ENCODE measurements at places on chromosomes 5 and 9.
A peak's percentile ranks its signal among the peaks of the same experiment; 100 is the strongest.

- DNase-seq, result no peak
Observed at GRCh38 chr5:23223846-23224245, 283.6 kb upstream of the PRDM9 start.

DNA sequence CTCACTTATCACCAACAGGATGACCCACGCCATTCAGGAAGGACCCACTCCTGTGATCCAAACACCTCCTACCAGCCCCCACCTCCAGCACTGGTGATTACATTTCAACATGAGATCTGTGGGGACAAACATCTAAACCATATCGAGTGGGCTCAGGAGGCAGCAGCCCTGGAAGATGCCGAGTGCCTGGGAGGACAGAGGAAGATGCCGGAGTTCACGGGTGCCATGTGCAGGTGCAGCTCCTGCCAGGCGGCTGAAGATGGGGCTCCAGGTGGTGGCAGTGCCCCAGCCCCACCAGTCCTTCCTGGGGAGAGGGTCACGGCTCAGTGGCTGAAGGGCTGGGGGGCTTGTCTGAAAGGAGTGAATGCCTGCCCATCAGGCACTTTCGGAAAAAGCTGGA, 6.1 kb upstream of the CEP72 start:
- DNase-seq, result no peak

GRCh38 chr5:168254013-168254693, 37.3 kb upstream of the WWC1 start:
- no peak for DNase-seq

GRCh38 chr5:97600486-97600885, 417.4 kb upstream of the RIOK2 start:
- no peak for DNase-seq

- no peak for DNase-seq
Observed at GRCh38 chr9:136707849-136708517, 4.4 kb upstream of the DIPK1B start.

DNA sequence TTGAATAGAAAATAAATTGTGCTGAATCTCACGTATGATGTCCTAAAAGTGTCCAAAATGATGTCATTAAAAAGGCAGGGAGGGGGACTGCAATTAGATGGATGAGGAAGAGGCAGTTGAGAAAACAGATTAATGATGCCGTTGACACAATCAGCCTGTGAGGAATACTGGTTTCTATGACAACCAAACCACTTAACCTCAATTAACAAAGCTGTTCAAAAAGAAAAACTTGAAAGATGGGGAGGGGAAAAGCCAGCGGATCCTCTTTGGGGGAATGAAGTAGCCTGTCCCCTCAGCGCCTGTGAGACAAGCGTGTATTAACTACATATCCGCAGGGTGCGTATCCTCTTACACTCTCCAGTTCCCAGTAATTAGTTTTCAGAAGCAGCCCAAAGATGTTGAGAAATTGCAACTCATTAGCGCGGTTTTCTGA, 160.7 kb downstream of the TTC39B start:
- no peak for DNase-seq

DNA sequence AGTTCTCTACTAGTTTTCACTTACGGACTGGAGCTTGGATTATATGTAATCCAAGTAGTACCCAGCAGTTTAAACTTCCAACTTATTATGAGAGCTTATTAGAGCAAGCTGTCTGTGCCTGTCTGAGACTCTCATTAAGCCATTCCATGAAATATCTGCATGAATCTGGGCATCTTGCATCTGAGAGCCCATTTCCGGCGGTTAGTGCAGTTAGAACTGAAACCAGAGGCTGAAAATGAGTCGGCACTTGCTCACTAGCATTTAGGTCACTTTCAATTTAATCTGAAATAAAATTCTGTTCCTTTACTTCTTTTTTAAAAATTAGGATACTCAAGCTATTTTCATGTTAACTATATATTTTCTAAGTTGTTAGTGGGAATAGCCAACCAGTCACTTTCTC, 102.2 kb downstream of the MEGF10 start:
- no peak for DNase-seq

DNA sequence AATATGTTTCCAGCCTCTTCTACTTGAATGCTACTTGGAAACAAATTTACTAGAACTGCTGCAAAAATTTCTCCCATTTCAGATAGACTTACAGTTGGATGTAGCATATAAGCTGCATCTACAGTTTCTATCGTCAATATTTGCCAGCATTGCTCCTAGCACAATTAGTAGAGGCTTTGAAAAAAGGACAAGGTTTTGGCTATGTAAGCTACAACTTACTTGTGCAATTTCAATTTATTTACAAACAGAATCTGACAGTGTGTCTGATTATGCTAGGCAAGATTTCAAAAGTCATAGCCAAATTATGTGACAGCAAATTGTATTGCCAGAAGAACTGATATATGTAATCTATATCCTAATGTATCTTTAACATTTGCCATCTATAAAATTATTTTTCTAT, 628.4 kb upstream of the FAM174A start:
- DNase-seq, result no peak

GRCh38 chr9:109619310-109619709, 121.2 kb upstream of the PTPN3 start:
- no peak for DNase-seq

- DNase-seq, result no peak
Observed at GRCh38 chr5:98066910-98067309, 706.6 kb upstream of the RGMB start.

DNA sequence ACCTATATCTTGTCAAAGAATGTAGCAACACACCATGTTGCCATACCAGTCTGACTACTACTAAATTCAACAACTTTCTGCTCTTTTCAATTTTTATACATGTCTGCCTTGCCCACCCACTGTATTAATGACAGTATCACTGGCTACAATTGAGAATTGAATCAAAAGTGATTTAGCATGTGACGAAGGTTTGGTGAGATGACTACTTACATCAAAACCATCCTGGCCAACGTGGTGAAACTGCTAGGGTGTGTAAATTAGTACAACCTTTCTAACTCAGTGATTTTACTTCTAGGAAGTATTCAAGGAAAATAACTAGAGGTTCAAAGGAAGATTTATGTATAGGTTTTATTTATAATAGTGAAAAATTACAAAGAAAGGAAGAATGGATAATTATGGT, 109.8 kb downstream of the UNC13B start:
- DNase-seq, result no peak

GRCh38 chr5:170522211-170523141, 18.7 kb downstream of the KCNIP1 start:
- DNase-seq, result peak; percentile 92

GRCh38 chr5:38598994-38599617, 42.7 kb upstream of the LIFR start:
- DNase-seq, result no peak

DNA sequence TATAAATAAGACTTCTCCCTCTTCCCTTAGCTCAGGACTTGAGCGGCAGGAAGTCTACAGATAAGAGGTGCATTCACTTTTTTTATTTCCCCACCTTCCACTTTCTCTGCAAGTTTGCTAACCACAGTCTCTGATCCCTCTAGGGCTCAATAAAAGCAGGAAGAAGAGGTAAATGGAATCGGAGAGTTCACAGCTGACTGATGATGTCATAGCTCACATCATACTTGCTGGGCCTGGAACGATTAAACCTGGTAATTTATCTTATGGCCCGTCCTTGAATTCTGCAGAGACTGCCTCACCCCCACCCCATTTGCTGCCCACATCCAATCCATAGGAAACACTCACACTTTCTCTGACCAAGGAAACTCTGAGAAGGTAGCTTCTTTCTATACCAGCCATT, 62.9 kb downstream of the DRD1 start:
- DNase-seq, result no peak

DNA sequence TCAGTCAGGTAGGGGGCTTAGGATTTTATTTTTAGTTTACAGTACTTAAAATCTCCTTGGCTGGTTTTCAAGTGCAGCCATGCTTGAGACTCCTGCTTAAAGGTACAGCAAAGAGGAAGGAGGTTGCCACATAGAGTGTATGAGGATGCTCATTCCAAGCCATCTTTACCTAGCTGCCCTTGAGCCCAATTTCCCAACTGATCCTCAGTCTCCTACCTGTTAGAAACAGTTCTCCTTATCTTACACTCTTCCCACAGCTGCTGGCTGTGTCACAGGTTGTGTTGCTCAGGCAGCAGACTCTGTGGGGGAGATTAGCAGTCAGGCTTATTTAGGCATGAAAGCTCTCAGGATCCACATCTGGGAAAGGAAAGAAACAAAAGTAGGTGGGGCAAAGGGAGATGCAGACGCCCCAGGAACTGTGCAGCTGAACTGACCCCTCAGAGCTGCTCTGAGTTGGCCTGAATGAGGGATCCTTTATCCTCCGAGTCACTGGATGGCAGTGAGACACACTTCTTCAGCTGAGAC, 95.1 kb downstream of the NMUR2 start:
- DNase-seq, result no peak

GRCh38 chr5:9108162-9108561, 437.7 kb downstream of the SEMA5A start:
- no peak for DNase-seq

GRCh38 chr5:9715891-9716335, 85.8 kb upstream of the TAS2R1 start:
- DNase-seq, result no peak

DNA sequence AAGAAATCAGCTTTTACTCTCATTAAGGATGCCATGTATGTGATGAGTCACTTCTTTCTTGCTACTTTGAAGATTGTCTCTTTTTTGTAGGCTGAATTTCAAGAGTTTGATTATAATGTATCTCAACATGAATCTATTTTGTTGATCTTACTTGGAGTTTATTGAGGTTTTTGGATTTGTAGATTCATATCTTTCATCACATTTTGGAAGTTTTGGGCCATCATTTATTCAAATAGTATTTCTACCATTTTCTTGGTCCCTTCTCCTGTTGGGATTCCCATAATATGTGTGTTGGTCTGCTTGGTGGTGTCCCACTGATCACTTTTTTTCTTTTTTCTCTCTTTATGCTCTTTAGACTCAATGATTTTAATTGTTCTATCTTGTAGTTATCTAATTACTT, 116.3 kb downstream of the CNTLN start:
- DNase-seq, result no peak

Data from NCI-H345 (cell line).